ENCODE measurements at places on chromosomes 6 and 20.

GRCh38 chr20:1418350-1418749 is 25.5 kb upstream of the FKBP1A start:
- H3K27me3 ChIP-seq = no peaks in the 10 kb centered on the region
- no peak overlapping the region for H3K27ac ChIP-seq
- no peaks in the 10 kb centered on the region for H3K4me1 ChIP-seq
- DNase-seq = no peak

DNA sequence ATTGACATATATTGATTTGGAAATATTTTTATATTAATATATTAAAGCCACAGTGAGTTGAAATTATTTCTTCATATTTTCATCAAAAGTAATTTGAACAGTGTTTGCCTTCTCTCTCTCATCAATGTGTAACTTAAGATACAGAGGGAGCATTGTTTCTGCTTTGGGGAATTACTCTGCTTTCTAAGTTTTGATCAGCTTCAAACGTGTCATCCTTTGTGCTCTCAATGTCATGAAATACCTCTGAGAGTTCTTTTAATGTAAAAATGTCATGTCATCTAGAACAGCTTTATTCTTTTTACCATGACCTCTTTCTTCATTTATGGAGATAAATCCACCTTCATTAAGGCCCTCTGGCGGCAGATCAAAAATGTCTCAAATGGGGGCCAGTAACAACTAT is 259.4 kb upstream of the STXBP5 start:
- no peak for DNase-seq
- H3K4me3 ChIP-seq = no peak overlapping the region

- no peak for DNase-seq
- H3K27ac ChIP-seq = no peak overlapping the region
- H3K4me1 ChIP-seq = peaks cover 17% of the 10 kb centered on the region
These were observed 211.0 kb downstream of the FOXC1 start for GRCh38 chr6:1820714-1821113.

DNA sequence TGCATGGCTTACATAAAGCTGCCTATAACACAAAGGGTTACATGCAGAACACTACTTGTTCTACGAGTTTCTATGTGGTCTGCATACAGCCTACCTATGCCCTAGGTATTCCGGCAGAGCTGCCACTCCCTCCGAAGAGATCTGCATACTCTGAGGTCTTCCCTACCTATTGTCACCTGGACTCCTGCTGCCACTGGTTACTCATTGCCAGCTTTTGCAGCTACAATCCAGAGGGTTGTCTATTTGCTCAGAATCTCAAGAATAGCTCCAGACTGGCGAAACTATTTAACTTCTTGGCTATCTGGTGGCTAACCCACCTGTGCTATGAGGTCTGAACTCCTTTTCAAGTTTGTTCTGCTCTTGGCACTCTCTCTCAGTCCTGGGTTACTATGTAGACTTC is 323.3 kb downstream of the BMP2 start:
- H3K4me3 ChIP-seq = no peak overlapping the region
- no peaks in the 10 kb centered on the region for H3K36me3 ChIP-seq
- no peaks in the 10 kb centered on the region for H3K4me1 ChIP-seq
- DNase-seq = no peak
- H3K27me3 ChIP-seq = no peaks in the 10 kb centered on the region

GRCh38 chr20:37627060-37627766 is 66.6 kb upstream of the CTNNBL1 start:
- peaks cover 50% of the 10 kb centered on the region for H3K27me3 ChIP-seq
- no peaks in the 10 kb centered on the region for H3K4me1 ChIP-seq
- H3K4me3 ChIP-seq = no peak overlapping the region
- H3K27ac ChIP-seq = no peak overlapping the region
- H3K36me3 ChIP-seq = no peaks in the 10 kb centered on the region

GRCh38 chr20:23150304-23151007 is 64.3 kb upstream of the CD93 start:
- DNase-seq = no peak
- no peak overlapping the region for H3K27ac ChIP-seq
- no peaks in the 10 kb centered on the region for H3K27me3 ChIP-seq
- H3K4me1 ChIP-seq = no peaks in the 10 kb centered on the region

DNA sequence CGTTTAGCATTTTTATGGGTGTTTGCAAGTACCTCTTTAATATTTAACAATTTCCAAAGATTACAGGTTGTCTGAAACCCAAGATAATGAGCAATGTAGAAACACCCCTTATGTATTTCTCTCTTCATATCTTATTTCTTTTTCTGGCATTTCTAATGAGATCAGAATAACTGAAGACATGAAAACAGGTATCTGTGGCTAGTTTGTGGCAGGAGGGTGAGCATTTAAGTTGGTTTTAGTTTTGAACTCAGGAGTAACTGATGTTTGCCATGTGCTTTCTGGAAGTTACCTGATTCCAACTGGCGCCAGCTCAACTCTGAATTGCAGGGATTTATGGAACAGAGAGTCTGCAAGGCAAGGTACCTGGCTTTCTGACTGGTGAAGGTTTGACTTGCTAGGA is 35.4 kb upstream of the PRL start:
- no peaks in the 10 kb centered on the region for H3K4me1 ChIP-seq
- no peak for DNase-seq
- H3K36me3 ChIP-seq = no peaks in the 10 kb centered on the region
- H3K27ac ChIP-seq = no peak overlapping the region
- no peak overlapping the region for H3K4me3 ChIP-seq

DNA sequence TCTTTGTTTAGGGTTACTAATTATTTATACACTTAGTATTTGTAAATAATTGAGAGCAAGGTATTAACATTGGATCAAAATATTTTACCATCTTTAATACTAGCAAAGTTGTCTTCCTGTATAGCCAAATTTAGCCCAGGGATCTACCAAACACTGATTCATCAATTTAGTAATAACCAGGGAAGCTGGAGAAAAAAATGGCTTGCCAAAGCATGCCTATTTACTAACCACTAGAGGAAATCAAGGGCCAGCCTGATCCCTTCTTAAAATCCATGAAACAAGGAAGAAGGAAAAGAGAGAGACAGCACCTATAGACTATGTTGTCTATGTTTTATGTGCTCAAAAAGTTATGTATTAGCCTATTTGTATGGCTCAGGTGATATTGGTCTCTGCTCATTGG is 450.3 kb upstream of the GJE1 start:
- no peak overlapping the region for H3K27ac ChIP-seq
- H3K27me3 ChIP-seq = no peaks in the 10 kb centered on the region

DNA sequence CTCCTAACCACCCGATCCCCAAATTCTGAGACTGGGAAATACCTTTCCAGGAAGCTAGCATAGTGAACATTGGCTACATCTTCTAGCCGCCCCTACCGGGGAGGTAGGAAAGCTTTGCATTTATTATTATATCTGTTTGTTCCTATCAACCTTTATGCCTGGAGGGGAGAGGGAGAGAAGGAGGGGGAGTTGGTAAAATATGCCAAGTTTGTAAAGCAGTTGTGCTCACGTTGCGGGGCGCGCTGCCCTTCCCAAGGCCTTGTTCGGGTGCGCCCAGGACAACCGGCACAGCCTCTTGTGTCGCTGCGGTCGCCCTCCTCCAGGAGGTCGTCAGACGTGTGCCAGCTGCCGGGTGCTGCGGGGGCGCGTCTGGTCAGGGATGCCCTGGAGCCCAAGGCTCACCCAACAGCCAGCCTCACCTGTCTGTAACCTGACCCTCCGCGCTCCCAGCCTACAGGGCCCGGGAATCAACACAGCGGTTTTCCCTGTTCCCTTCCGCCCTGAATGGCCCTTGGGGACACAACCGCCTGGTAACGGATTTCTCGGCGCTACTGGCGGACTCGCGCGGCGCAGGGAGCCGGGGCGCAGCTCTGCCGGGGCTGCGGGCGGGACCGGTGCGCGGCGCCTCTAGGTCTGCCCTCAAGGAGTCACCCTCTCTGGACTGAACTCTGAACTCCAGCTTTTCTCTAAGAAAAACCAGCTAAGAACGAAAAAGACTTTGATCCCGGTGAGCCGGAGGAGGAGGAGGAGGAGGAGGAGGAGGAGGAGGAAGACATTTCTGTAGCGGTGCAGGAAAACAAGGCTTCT is 1.1 kb upstream of the OVOL2 start:
- H3K4me3 ChIP-seq = no peak overlapping the region
- no peaks in the 10 kb centered on the region for H3K36me3 ChIP-seq
- H3K27ac ChIP-seq = no peak overlapping the region
- peaks cover 8% of the 10 kb centered on the region for H3K27me3 ChIP-seq

- H3K4me3 ChIP-seq = no peak overlapping the region
- no peaks in the 10 kb centered on the region for H3K36me3 ChIP-seq
- H3K27ac ChIP-seq = no peak overlapping the region
- DNase-seq = no peak
- H3K4me1 ChIP-seq = no peaks in the 10 kb centered on the region
These were observed 19.1 kb upstream of the ZC3H12D start for GRCh38 chr6:149503872-149504271.

DNA sequence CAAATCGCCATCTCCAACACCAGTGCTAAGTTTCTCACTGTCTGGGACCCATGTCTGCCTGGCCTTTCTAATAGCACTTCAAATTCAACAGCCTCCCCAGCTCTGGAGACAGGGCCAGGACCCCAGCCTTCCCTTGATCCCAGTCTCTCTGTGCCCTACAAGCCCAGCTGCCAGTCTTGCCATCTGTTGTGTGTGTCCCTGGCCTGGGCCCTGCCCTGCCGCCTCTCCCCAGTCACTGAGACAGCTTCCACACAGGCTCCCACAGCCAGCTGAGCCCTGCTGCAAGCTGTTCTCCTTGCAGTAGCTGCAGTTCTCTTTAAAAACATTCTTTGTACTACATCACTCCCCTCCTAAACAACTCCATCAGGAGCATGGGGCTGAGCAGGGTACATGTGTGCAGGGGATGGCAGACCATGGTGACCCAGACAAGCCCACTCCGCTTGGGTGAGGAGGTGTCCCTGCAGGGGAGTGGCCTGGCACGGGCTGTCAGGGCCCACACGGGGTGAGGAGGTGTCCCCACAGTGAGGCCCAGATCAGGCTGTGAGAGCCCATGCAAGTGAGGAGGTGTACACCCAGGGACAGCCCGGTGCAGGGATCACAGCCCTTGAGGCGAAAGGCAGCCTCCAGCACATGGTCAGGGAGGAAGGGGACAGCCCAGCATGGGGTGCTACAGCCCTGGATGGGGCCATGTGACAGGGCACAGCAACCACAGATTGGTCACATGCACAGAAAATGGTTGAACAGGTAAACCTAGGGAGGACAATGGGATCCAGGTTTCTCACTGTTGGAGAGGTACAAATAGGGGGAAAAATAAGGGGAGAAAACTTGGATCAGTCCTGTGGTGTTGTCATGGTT is 16.2 kb downstream of the CST7 start:
- no peaks in the 10 kb centered on the region for H3K27me3 ChIP-seq
- no peak overlapping the region for H3K27ac ChIP-seq
- DNase-seq = no peak
- H3K36me3 ChIP-seq = peaks cover 8% of the 10 kb centered on the region
- H3K4me1 ChIP-seq = no peaks in the 10 kb centered on the region
- H3K4me3 ChIP-seq = no peak overlapping the region

DNA sequence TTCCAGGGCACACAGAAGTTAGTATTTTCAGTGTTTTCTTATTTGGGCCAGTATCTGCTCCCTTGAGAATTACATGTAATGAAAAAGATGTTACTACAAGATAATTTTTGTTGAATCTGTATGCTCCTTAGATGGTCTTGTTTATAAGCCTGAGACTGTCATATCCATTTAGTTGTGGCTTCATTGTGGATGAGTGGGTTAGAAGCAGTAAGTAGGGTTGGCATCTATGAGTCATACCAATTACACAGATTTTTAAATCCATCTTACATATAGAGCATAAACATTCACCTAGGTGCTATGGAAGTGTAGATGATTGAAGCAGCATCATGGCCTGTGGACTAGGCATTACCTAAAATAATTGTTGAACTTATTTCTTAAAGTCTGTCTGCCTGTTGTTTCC is 13.5 kb upstream of the BAG2 start:
- H3K4me3 ChIP-seq = no peak overlapping the region
- H3K4me1 ChIP-seq = no peaks in the 10 kb centered on the region
- no peaks in the 10 kb centered on the region for H3K27me3 ChIP-seq
- DNase-seq = no peak
- H3K27ac ChIP-seq = no peak overlapping the region
- no peaks in the 10 kb centered on the region for H3K36me3 ChIP-seq

DNA sequence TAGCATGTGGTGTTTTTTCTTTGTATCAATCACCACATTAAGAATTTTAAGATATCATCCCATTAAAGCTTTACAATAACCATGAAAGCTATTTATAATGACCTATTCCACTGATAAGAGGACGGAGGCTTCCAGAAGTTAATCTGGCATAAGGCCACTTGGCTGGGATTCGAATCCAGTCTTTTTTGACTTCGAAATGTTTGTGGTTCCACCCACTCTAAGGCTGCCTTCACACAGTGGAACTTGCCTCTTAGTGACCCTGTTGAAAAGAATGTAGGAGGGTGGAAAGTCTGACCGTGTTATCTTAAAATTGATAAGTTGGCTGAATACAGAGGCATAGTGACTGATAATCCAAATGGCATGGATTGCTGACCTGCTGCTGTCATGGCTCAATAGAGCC is 959.7 kb downstream of the KIF16B start:
- H3K27ac ChIP-seq = no peak overlapping the region
- H3K27me3 ChIP-seq = no peaks in the 10 kb centered on the region
- H3K36me3 ChIP-seq = no peaks in the 10 kb centered on the region

- no peaks in the 10 kb centered on the region for H3K27me3 ChIP-seq
- peaks cover 12% of the 10 kb centered on the region for H3K4me1 ChIP-seq
- peak overlapping the region; percentile 49 for H3K27ac ChIP-seq
- no peaks in the 10 kb centered on the region for H3K36me3 ChIP-seq
These were observed 940 bp upstream of the HS3ST5 start for GRCh38 chr6:114343782-114344144.

- no peak overlapping the region for H3K4me3 ChIP-seq
- peaks cover 20% of the 10 kb centered on the region for H3K27me3 ChIP-seq
- H3K27ac ChIP-seq = no peak overlapping the region
- H3K4me1 ChIP-seq = peaks cover 5% of the 10 kb centered on the region
- no peaks in the 10 kb centered on the region for H3K36me3 ChIP-seq
These were observed 8.0 kb downstream of the STMN3 start for GRCh38 chr20:63645218-63645617.

- no peaks in the 10 kb centered on the region for H3K27me3 ChIP-seq
- no peak for DNase-seq
- H3K27ac ChIP-seq = no peak overlapping the region
- H3K4me1 ChIP-seq = no peaks in the 10 kb centered on the region
- no peak overlapping the region for H3K4me3 ChIP-seq
These were observed 251.6 kb downstream of the LAMA2 start for GRCh38 chr6:129134535-129134934.

GRCh38 chr6:43276577-43277305 is 21.3 kb upstream of the SLC22A7 start:
- no peak for DNase-seq
- H3K27me3 ChIP-seq = peaks cover 36% of the 10 kb centered on the region
- H3K4me3 ChIP-seq = no peak overlapping the region
- H3K4me1 ChIP-seq = no peaks in the 10 kb centered on the region
- H3K27ac ChIP-seq = no peak overlapping the region
- no peaks in the 10 kb centered on the region for H3K36me3 ChIP-seq

Measured in MM.1S (cell line).